Left renal pelvis (tissue), 4 donors: ENCODE measurements at places on chromosomes 4 and X.

DNA sequence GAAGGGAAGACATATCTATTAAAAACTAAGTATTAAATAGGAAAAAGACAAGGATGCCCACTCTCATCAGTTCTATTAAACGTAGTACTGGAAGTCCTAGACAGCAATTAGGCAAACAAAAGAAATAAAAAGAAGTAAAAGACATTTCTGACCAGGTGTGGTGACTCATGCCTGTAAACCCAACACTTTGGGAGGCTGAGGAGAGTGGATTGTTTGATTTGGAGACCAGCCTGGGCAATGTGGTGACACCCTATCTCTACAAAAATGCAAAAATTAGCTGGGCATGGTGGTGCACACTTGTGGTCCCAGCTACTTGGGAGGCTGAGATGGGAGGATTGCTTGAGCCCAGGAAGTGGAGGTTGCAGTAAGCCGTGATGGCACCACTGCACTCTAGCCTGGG, 1071.8 kb downstream of the FAT4 start:
- DNase-seq: no peak

GRCh38 chr4:143224255-143224654, 39.5 kb downstream of the USP38 start:
- DNase-seq: no peak

DNA sequence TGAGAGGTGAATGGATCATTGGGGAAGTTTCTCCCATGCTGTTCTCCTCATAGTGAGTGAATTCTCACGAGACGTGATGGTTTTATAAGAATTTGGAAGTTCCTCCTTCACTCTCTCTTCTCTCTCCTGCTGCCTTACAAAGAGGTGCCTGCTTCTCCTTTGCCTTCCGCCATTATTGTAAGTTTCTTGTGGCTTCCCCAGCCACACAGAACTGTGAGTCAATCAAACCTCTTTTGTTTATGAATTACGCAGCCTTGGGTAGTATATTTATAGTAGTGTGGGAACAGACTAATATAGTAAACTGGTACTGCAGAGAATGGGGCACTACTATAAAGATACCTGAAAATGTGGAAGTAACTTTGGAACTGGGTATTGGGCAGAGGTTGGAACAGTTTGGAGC, 7.8 kb upstream of the CTAG2 start:
- no peak for DNase-seq

DNA sequence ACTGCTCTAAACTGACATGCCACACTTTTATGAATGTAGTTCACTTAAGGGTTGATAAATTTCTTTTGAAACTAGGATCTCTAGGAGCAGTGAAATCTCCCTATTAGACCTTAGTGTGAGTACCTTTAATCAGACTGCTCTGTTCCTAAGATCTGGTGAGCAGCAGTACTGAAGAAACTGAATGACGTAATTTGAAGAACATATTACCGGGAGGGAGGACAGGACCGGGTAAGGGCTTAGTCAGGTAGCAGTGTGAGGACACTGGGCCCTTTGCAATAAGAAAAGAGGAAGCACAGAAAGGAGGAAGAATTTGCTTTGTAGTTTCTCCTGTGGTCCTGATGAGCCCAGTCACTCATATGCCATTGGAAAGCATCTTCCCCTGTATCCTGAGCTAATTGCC, 255.2 kb downstream of the THOC2 start:
- DNase-seq: no peak

DNA sequence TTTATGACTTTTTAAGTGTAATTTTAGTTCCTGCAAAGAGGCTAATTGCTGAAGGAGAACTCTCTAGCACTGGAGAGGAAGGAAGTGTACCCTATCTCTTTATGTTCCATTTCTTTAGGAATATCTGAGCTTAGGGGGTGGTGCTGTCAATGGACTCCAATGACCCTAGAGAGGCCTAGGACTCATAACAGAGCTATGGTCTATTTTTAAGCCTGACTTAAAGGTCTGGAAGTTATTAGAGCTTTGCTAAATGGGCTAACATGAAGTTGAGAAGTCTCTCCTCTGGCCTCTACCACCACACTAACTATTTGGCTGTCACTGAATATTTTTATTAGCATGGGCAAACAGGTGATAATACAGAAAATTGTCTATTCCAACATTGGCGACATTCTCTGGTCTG, 152.2 kb downstream of the SPATA18 start:
- DNase-seq: no peak

DNA sequence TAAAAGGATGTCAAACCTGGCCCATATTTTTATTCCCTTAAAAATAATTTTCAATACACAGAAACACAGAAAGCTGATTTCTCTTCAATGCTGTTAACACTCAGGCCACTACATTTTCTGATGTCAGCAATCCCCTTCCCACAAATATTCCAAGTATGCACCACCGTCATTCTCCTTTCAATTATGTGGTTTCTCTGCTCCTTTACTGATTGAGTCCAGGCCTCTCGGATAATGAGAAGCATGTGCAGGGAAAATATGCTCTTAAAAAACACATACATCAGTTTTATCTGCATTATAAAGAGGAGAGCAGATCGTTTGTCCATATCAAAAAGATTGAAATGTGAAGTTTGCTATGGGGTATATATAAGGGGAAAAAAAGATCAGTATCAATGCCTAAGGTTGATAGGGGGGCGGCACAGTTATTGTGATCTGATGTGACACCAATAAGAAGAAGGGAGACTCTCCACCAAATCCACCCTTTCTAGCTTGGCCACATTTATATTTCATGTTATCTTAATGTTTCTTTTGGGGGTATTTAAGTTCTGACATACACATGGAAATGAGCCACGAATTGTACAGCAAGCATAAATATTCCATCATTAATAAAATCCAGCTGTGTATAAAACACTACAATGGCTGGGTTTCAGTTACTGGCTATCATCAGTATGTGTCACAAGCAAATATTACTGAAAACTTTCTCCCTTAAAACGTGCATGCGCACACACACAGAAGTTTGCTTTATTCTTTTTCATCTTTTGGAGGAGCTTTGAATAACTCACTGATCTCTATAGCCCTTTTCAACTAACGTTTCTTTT, 6.4 kb downstream of the AMOT start:
- DNase-seq: no peak

- no peak for DNase-seq
Measured at GRCh38 chr4:100430451-100430850, 87.4 kb downstream of the EMCN start.

- DNase-seq: no peak
Measured at GRCh38 chrX:29478336-29479069, 736.9 kb upstream of the MAGEB2 start.

GRCh38 chr4:106261980-106262379, 54.0 kb downstream of the TBCK start:
- DNase-seq: no peak

- peak; percentile 55 for DNase-seq
Measured at GRCh38 chr4:168923526-168924194, 86.4 kb downstream of the CBR4 start.

- DNase-seq: no peak
Measured at GRCh38 chr4:7766661-7767345, 172.9 kb downstream of the AFAP1 start.

- no peak for DNase-seq
Measured at GRCh38 chr4:33107814-33108213, 2387.6 kb downstream of the PCDH7 start.

GRCh38 chrX:3712051-3712869, 1.2 kb downstream of the PRKX start:
- no peak for DNase-seq
